ENCODE measurements at places on chromosomes 6 and 20.

DNA sequence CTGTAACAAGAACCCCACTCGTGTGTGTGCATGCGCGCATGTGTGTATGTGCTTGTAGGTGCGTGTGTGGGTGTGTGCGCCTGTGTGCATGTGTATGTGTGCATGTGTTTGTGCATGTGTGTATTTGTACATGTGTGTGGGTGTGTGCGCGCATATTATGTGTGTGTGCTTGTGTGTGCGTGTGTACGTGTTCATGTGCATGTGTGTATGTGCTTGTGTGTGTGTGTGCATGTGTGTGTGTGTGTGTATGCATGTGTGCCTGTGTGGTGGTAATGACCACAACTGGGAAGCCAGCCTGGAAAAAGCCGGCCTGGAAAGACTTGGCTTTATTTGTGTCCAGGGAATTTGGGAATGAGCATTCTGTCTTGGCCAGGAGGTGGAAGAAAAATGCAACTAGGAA, 157.5 kb downstream of the PAX1 start:
- DNase-seq, result no peak

GRCh38 chr6:4828187-4828698, 52.0 kb downstream of the CDYL start:
- no peak for DNase-seq

- DNase-seq, result no peak
Observed at GRCh38 chr6:169949511-169950097, 198.2 kb downstream of the ERMARD start.

DNA sequence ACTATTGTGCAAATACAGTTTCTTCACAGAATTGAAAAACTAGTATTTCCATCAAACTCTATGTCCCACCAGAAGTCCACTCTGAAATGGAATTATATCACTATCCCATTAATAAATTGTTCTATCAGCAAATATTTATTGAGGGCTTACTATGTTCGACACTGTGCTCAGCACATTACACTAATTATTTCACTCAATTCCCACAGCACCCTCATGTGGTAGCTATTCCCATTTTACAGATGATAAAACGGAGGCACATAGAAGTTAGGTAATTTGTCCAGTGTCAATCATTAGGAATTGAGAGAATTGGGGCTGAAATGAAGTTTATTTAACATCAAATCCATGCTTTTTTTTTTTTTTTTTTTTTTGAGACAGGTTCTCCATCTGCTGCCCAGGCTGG, 52.5 kb downstream of the MKKS start:
- no peak for DNase-seq

DNA sequence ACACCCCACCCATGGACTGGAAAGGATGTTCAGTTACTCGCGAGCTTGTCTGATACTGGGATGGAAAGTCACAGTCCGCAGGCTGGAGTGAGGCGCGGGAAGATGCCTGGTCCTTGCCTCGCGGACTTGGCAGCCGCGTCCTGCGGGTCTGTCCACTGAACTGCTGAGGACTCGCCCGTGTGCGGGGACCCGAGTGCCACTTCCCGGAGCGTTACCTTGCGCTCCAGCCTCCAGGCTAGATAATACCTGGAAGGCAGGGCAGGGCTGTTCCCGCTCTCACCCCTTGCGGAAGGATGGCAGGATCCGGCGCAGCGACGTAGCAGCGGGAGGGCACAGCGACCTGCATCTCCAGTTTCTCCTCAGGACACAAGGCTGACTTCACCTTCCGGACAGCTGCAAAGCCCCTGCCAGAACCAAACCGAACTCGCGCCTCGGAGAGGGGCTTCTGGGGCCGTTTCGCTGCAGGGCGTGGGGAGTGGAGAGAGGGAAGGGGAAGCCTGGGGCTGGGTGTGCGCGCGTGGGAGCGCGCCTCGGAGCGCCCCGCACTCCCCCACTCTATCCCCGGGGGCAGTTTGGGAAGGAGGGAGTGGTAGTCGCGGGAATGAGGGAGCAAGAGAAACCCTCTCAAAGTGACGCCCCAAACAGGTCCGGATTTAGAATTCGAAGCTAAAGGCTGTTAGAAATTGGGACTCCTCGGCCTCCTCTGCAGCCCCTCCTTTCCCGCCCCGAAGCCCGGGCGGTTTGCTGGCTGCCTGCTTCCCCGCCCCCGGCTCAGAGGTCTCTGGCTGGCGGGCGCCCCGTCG, at the start of gene KCNQ5:
Gene KCNQ5, plus strand, starts transcription at position 774 of the 803 bp plus-strand sequence.
- DNase-seq, result no peak

DNA sequence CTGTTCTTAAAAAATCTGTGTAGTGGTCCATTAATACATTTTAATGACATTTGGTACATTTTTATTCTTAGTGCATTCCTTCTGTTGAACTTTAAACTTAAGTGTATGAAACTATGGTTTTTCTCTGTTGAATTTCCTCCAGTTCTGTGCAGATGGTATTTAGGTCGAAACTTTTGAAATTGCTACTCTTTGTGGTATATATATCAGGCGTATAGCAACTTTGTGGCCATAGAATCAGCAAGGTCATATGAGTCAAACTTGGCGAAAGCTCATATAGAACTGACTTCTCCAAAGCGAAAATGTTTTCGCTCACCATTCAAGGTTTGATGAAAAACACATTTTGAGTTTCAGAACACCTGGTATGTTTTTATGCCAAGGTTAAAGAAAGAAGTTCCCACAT, 93.7 kb downstream of the MAP3K4 start:
- no peak for DNase-seq

GRCh38 chr6:6414931-6415330, 94.5 kb upstream of the F13A1 start:
- no peak for DNase-seq

- peak; percentile 80 for DNase-seq
Observed at GRCh38 chr6:134640975-134641429, 308.9 kb downstream of the ALDH8A1 start.

GRCh38 chr6:56005426-56005825, 130.0 kb upstream of the BMP5 start:
- DNase-seq, result no peak

- DNase-seq, result no peak
Observed at GRCh38 chr6:42042108-42042507, 8.2 kb upstream of the TAF8 start.

- DNase-seq, result no peak
Observed at GRCh38 chr6:7114744-7115458, 7.1 kb downstream of the RREB1 start.

DNA sequence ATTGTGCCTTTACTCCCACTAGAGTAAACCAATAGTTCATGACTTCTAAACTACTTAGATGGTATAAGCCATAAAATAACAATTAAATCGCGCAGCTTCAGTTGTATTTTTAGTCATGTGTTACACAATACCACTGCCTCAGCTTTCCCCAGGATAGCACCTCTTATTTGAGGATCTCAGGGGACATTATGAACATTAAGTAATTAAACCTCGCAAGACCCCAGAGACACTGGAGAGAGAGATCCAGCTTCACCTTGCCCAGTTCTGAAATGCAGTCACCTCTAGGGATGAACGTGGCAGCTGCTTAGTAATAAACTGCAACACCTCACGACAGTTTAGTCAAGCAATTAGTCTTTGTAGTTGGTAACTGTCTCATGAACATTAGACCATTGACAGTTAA, 87.1 kb downstream of the CFAP61 start:
- no peak for DNase-seq

GRCh38 chr20:19317237-19318069, 105.0 kb downstream of the SLC24A3 start:
- no peak for DNase-seq

GRCh38 chr20:57756921-57757320, 47.1 kb upstream of the PMEPA1 start:
- no peak for DNase-seq

DNA sequence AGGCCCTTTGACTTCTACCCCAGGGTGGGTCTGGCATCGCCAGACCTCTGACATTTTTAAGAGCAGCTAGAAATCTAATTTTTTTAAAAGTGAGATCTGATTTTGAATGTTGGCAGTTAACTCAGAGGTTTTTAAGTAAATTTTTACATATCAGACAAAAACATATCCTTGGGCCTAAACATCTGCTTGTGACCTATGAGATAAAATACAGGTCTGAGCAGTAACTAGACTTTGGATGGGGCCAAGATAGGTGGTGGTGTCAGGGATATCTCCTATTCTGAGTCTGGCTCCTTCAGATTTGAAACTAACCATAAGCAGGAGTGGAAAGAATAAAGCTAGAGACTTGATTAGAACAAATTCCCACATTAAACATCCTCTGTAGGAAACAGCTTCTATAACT, 17.6 kb downstream of the RALY start:
- no peak for DNase-seq

GRCh38 chr6:16713597-16713996, 47.7 kb downstream of the ATXN1 start:
- DNase-seq, result no peak

GRCh38 chr6:35677456-35677855, 11.3 kb downstream of the FKBP5 start:
- DNase-seq, result no peak

- peak; percentile 90 for DNase-seq
Observed at GRCh38 chr20:1813101-1813529, 82.1 kb upstream of the SIRPA start.

Data from AG04450 (cell line).